Stomach (tissue), 19 donors: ENCODE measurements at places on chromosomes 16 and 17. TPM values are rescaled to one million over a fixed set of nuclear protein-coding genes. Genes with fewer than 3 reads are reported as not detected.

GRCh38 chr16:83959656-83960434, 6.8 kb downstream of the OSGIN1 start:
- DNase-seq, result no peak

DNA sequence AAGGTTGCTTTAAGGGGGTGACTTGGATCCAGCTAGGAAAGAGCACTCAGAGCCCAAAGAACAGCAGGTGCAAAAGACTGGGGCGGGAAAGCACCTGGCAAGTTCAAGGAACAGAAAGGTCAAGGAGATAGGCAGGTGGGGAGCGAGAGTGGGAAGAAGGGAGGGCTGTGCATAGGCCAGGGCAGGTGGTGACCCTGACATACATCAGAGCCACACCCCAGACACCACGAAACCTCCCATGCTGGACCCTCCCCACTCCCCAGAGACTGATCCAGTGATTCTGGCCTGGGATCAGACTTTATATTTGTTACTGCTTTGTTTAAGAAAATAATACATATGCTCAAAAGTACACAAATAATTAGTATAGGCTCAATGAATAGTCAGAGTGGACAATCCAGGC, 48.5 kb upstream of the RBFOX3 start:
- no peak for DNase-seq

- DNase-seq, result no peak
Observed at GRCh38 chr16:79297296-79297695, 303.2 kb downstream of the MAF start.

GRCh38 chr17:6233856-6234255, 163.7 kb downstream of the WSCD1 start:
- DNase-seq, result no peak

DNA sequence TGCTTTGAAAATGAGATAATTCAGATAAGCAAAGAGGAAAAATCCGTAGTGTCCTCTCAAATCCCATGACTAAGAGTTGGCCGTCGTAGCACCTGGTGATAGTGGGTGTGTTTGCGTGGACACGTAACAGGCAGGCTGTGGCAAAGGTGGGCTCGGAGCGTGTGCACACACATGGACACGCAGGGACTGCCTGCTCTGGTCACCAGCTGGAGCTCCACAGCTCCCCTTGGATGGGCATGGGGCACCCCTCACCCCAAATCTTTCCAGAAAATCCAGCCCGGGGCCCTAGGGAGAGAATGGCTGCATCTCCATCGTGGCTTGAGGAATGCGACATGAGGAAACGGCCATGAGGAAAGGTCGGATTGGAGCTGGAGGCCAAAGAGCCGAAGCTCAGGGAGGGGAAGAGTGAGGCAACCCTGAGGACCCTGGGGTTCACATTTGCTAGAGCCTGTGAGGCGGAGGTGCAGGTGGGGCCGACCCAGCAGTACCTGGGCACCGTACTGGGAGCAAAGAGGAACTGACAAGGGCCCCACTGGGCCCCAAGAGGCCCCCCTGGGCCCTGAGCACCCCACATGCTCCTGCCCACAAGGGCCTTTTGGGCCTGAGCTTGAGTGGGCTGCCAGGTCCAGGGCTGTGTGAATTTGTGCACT, 51.6 kb downstream of the DNAH17 start:
- no peak for DNase-seq

DNA sequence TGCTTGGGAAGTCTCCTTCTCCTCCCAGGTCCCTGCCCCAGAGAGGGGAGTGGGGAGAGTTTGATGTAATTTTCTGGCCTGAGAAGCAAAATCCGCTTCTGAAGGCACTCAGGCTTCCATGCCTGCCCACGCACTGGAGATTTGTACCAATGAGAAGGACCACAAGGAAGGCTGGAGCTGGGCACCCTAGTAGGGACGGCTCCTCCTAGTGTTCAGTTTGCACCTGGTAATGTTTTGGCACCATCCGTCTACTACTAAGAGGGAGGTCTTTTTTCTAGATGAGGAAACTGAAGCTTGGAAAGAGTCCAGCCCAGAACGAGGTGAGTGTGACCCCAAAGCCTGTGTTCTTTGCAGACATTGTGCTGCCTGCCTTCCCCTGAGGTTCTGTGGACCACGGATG, 83.6 kb upstream of the NLRP1 start:
- no peak for DNase-seq

GRCh38 chr16:83619381-83620150, 188.2 kb upstream of the HSBP1 start:
- DNase-seq, result no peak

DNA sequence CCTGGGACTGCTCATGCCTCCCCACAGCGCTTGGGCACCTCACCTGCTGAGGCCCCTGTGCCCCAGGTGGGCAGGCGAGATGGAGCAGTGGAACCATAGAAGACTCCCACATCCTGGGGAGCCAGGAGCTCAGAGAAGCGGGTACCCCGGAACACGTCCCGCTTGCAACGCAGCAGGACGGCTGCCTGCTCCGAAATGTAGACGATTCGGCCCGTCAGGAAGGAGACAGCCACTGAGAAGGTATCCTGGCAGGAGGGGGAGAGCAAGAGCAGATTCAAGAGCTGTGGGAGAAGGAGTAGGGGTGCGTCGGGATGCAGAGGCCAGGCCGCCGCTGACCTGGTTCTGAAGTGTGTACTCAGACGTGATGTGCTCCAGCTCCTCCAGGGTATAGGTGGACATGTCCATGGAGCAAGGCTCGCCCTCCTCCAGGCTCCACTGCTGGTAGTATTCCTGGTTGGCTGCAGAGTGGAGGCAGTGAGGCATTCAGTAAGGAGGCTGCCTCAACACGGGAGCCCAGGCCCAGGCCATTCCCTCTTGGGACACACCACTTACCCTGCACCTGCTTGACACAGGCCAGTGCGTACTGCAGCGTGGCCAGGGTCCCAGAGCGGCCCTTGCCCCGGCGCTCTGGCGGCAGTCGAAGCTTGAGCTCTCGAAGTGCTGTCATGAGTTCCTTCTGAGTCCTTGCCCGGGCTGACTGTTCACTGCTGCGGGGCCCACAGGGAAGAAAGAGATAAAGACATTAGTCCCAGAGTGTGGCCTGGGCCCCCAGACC, 2.6 kb downstream of the PER1 start:
- no peak for DNase-seq

GRCh38 chr16:89366561-89367537, 123.5 kb downstream of the ANKRD11 start:
- DNase-seq, result no peak

- no peak for DNase-seq
Observed at GRCh38 chr16:31357324-31358109, 2.5 kb downstream of the ITGAX start.

The MAP3K14 gene
- 9.7 TPM for total RNA-seq

GRCh38 chr16:67598527-67598926, 36.2 kb downstream of the CTCF start:
- DNase-seq, result no peak

The NPB gene
- total RNA-seq, result 2.0 TPM

DNA sequence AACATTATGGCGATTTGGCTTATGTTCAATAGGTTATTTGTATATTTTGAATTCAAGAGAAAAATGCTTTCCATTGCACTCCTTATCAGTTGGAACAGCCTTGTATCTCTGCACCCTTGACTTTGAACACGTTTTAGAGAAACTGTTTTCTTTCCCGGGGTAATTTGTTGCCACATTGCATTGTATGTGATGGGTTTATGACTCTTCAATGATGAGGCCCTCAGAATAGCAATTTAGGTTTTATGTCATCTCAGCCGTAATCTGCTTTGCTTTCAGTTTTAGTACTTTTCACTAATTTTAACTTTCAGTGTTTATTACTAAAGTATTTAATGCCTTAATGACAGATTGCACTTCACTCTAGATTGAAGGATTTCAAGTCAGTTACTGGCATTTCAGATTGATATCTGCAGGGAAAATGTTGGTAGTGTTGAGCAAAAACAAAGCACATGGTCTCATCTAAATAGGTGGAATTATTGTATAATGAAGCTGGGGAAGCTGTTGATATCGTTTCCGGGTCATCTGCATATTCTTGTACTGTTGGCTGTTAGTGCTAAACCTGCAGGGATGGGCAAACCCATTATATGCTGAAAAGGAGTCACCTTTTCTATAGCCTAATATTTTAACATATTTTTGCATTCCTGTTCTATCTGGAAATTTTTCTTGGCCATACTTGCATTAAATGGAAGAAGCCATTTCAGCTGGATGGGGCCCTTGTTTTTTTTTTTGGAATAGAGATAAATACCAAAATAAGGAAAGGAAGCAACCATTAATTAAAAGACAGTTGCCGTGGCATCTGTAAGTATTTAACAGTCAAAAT, 2.0 kb downstream of the LUC7L3 start:
- no peak for DNase-seq

The TNP2 gene
- total RNA-seq, result not detected

- no peak for DNase-seq
Observed at GRCh38 chr16:83994087-83994486, 26.0 kb downstream of the NECAB2 start.

The DNAAF8 gene
- 1.8 TPM for total RNA-seq

The EVI2B gene
- total RNA-seq, result 9.9 TPM

DNA sequence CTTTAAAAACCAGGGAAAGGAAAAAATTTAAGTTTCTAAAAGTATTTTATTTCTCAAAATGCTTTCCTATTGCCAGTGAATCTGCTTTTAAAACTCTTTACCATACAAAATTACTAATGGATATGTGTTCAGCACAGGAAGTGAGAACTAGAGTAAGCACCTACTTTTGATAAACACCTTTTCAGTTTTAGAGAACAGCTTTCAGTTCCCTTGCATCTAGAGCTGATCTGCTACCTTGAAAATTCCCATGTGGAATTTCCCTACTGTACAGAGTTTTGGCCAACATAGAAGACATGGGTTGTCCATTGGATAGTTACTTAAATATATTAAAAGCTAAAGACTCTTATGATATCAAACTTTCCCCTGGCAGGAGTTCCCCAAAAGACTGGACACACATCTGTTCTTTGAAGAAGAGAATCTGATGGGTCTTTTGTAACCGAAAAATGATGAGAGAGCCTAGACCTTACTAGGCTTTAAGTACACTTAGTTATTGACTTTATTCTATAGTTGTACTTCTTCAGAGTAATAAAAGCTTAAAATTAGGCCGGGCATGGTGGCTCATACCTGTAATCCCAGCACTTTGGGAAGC, 112.1 kb upstream of the CNTNAP4 start:
- DNase-seq, result no peak

DNA sequence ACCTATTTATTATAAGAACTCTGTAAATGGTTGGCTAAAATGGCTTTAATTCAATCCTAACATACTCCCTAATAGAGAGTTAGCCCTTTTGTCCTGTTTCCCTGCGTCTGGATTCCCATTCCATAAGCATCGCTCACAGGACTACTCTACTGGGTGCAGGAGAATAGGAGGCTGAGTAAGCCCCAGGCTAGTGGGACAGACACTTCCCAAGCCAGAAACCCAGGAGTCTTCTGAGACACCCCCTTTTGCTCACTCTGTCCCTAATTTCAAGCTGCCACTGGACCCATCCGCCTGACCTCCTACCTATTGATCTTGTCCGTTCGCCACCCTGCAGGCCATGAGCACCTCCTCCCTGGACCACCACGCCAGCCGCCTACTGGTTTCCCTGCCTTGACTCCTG, 16.7 kb upstream of the TOB1 start:
- DNase-seq, result no peak

DNA sequence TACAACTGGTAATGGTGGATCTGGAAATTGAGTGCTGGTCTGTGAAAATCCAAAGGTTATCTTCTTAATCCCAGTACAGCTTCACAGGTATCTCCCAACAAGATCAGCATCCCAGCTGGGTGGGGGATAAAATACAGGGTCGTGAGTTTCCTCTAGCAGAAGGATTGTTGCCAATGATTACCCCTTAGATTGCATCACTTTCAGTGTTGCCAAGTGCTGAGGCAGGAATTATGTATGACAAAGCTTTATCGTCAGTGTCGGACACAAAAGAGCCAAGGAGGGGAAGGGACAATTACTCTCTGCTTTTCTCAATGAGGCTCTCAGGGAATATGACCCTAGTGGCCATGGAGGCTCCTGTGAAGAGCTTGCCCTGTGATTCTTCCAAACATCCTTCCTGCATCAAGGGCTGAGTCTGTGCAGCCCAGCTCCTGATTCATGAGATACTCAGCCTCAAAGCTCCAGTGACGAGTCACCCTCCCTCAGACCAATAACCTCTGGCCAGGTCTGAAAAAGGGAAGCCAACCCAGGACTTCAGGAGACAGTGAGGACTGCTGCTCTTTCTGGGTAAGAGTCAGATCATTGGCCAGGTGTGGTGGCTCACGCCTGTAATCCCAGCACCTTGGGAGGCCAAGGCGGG, 15.0 kb downstream of the OR1F1 start:
- no peak for DNase-seq

- DNase-seq, result no peak
Observed at GRCh38 chr17:82677353-82677925, 21.1 kb downstream of the RAB40B start.

DNA sequence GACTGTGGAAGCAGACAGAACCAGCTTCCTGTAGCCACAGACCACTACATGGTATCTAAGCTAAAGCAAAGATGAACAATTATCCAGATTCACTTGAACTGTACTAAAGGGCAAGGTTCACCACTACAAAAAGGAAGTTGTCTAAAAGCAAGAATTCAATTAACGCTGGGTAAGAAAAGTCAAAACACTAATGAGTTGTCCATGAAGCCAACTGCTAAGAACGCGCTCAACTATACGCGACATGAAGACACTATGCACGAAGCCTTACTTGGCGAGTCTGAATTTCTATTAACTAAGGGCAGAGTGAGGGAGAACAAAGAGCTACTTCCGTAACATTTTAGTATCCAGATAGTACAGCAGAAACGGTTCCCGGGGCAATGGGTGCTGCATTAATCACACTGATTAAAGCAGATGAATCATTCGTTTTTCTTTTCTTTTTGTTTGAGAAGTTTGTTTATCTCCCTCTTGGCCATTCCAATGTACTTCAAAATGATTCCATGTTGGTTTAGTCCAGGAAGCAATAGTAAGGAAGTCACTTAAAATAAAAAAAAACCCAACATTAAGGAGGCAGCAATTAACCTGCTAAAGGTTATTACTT, 2.8 kb upstream of the RPS15A start:
- DNase-seq, result no peak

- no peak for DNase-seq
Observed at GRCh38 chr16:84507011-84507982, 2.8 kb upstream of the MEAK7 start.

The IL21R gene
- not detected for total RNA-seq

- peak; percentile 66 for DNase-seq
Observed at GRCh38 chr17:47952171-47953021, 5.3 kb downstream of the PRR15L start.

DNA sequence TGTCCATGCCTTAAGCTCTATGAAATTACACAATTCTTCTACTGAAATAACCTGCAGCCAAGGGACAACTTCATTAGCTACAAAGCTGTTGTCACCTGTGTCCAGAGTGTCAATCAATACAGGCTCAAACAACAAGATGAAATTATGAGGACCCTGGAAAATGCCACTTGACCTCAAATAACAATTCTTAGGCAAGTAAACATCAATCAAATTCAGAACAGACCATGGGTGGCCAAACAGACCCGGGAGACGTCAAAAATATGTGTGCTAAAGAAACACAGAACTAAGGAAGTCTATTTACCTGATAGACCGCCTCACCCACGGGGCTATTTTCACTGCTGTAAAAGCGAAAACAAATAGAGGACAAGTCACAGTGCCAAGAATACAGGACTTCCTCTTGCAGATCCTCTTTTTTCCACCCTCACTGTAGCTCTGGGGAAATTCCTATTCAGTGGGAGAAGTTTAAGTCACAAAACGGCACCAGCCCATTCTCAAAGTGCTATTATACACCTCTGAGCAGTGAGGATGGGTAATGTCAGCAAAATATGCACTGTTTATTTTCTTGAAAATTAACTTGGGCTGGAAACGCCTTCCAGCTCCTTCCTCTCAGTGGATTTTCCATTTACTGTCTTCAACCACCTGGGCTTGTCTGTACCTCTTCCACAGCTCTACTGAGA, 2.7 kb downstream of the LITAF start:
- peak; percentile 69 for DNase-seq

- no peak for DNase-seq
Observed at GRCh38 chr16:87956365-87957231, 5.4 kb downstream of the BANP start.
